ENCODE measurements at places on chromosomes 6 and 20.

GRCh38 chr6:3208098-3208774, 19.2 kb downstream of the TUBB2B start:
- no peak for DNase-seq

- DNase-seq = no peak
Measured at GRCh38 chr6:5082487-5083306, 2.4 kb upstream of the PPP1R3G start.

- no peak for DNase-seq
Measured at GRCh38 chr6:170503414-170503761, 49.7 kb downstream of the PSMB1 start.

DNA sequence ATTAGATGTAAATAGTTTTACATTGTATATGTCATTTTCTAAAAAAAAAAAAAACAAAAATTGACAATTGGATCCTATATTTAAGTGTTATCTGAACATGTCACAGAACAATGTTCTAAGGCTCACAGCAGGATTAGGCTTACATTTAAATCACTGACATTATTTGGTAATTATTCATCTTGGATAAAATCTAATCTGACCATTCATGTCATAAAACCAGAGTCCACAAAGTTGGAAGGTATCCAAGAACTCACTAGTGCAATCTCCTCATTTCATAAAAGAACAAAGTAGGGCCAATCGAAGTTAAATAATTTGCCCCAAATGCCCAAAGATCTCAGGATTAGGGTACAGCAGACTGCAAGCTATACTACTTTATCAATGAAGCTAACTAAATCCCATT, 73.0 kb downstream of the PDSS2 start:
- DNase-seq = no peak

DNA sequence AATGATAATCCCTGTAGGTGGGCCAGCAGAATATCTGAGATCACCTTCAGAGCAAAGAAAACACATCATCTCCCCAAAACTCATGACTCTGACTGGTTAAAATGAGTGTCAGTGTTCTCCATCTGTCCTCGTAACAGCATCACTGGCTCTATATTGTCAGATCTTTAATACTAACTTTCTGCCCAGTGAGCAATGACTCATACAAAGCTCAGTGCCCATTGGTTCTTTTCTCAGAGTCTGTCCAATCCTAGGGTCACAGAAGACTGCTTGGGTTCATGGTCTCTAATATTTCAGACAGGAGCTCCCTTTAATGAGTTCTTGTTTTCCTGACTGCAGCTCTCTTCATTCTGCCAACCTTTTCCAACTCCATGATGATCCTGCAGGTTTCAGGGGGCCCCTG, 36.4 kb downstream of the HLA-DPB1 start:
- no peak for DNase-seq

GRCh38 chr6:5506149-5506548, 244.8 kb downstream of the FARS2 start:
- no peak for DNase-seq

- no peak for DNase-seq
Measured at GRCh38 chr20:62588458-62589149, 53.7 kb upstream of the SLCO4A1 start.
